ENCODE measurements at places on chromosomes 11 and 22. TPM values are rescaled to one million over a fixed set of nuclear protein-coding genes. Genes with fewer than 3 reads are reported as not detected.

The C11orf91 gene
- total RNA-seq = not detected

The MFRP gene
- 0.06 TPM for total RNA-seq

The GAL gene
- total RNA-seq = not detected

The CD248 gene
- total RNA-seq = 49.7 TPM

The GNAZ gene
- 4.9 TPM for total RNA-seq

The HBG2 gene
- total RNA-seq = 14,762 TPM

The C11orf21 gene
- total RNA-seq = 3.2 TPM

The PGA5 gene
- not detected for total RNA-seq

The SLC22A12 gene
- 4.6 TPM for total RNA-seq

The TYR gene
- not detected for total RNA-seq

The TRPM5 gene
- total RNA-seq = 1.1 TPM

The SEC14L3 gene
- total RNA-seq = not detected

The APOL3 gene
- total RNA-seq = 20.4 TPM

The GALR3 gene
- total RNA-seq = 0.23 TPM

The CCDC87 gene
- 0.23 TPM for total RNA-seq

The ZFPL1 gene
- 29.6 TPM for total RNA-seq

The HBE1 gene
- total RNA-seq = 23.8 TPM

The TLCD5 gene
- 8.8 TPM for total RNA-seq

The ANKK1 gene
- total RNA-seq = 0.47 TPM
